ENCODE measurements at places on chromosomes 4 and X. TPM values are rescaled to one million over a fixed set of nuclear protein-coding genes. Genes with fewer than 3 reads are reported as not detected.

- no peak for DNase-seq
Measured at GRCh38 chr4:122997463-122998101, 75.2 kb upstream of the NUDT6 start.

GRCh38 chr4:170729236-170729635 lies 639.5 kb upstream of the AADAT start:
- no peak for DNase-seq

The TEX13B gene
- total RNA-seq, result not detected

DNA sequence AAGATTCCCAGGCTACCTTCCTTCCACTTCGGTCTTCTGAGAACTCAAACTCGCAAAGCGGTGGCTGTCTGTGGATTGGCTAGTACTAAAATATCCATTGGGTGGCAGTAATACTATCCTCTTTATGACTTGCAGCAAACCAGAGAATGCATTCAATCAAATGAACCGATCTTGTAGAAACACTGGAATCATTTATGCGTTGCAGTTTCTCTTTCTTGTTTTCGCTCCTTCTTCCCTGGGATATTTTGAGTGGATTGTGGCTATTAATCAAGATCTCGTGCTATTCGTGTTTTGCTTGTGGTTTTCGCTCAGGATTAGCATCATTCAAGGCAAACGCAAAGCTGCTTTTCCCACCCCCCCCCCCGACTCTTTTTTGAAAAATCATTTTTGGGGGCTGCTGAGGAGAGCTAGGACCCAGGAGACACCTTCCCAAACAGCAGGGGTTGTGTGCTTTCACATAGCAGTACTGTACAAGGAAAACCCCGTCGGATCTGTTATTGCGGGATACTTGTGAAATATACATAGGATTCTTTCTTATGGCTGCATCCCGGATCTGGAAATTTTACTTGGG lies at the start of gene IL1RAPL1:
IL1RAPL1 (plus strand) TSS at position 466 of the 571 bp plus-strand sequence.
- DNase-seq, result peak; percentile 85

The ARMCX2 gene
- 28.1 TPM for total RNA-seq

DNA sequence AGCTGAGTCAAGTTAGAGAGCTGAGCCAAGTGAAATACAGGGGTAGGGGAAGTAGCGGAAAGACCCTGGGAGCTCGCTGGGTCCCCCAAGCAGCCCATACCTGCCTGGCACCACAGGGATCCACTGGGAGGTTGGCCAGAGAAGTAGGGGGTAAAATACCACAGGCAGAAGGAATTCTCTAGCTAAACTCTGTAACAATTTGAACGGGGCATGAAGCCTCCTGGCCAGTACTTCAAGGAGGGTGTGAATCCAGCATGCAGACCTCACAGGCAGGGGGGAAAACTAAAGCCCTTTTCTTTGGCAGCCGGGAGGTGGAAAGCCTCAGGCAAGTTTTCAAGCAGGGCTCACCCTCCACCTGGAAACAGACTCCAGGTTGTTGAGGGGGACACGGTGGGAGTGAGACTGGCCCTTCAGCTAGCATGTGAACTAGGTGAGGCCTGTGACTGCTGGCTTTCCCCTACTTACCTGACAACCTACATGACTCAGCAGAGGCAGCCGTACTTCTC lies 3.7 kb upstream of the UGT2A1 start:
- no peak for DNase-seq

DNA sequence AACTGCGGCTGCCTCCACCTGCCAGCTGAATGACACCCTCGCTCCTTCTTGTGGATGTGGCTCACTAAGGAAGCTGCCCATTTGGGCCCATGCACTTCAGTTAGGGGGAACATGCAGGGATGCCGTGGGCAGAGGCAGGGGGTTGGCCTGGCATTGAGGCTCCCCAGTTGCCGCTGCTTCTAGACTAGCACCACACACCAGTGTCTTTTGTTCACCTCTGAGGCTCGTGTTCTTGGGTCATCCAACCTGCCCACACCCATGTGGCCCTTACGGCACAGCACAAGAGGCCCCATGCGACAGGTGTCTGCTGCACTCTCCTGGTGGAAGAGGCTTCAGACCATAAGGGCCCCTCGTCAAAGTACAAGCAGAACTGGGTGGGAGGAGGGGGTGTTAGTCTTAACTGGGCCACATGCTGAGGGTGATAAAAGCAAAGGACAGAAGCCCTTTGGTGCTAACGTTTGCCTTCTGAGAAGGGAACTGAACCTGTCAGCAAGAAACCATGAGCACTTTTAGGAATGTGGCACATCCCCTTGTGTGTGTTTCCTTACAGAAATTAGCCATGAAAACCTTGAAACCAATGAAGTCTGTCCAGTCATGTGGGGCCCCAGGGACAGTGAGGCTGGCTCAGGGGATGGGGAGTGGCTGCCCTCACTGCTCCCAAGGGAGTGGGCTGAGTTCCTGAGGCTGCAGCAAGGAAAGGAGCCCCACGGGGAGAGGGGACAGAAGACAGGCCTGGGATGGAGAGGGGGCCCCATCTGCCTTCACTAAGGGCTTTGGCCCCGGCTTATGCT lies 39.2 kb downstream of the MAP7D3 start:
- DNase-seq, result no peak

GRCh38 chr4:186416451-186417060 lies 138.8 kb downstream of the MTNR1A start:
- peak; percentile 65 for DNase-seq

The PAGE4 gene
- not detected for total RNA-seq

GRCh38 chrX:97109730-97110129 lies 226.0 kb downstream of the RPA4 start:
- no peak for DNase-seq

DNA sequence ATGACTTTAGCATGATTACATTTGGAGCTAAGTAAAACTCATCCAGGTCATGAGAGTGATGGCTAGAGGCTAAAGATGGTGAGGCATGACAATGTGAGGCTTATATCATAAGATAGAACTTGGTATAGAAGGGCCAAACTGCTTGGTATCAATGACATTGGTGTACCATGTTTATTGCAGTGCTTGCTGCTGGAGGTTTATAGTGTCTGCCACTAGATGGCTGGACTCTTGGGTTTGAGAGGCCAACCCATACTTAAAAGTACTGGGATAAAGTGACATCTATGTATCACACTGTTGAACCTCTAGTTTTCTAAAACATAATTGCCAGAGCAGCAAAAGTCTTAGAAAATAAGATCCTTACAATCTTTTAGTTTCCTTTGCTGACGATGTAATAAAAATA lies 83.0 kb upstream of the TACR3 start:
- no peak for DNase-seq

The CLDN22 gene
- total RNA-seq, result not detected

The CNGA1 gene
- not detected for total RNA-seq

GRCh38 chr4:118762730-118763477 lies 73.0 kb downstream of the SEC24D start:
- no peak for DNase-seq

GRCh38 chr4:83905952-83906351 lies 370.0 kb downstream of the GPAT3 start:
- DNase-seq, result peak; percentile 8

DNA sequence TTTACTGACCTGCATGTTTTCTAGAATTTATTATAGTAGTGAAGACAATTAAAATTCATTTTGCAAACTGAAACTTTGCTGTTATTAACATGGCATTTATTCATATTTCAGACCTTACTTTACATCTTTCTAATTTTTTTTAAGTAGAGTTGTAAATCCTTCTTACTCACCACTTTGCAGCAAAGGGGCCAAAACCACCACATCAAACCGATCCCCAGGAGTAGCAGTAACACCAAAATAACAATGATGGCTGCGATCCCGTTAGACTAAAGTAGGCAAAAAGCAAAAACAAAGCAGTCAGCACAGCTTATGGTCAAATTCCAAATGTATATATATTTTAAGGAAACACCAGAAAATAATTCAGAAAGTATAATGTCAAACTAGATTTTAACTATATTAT lies 64.7 kb downstream of the ANTXR2 start:
- DNase-seq, result no peak

DNA sequence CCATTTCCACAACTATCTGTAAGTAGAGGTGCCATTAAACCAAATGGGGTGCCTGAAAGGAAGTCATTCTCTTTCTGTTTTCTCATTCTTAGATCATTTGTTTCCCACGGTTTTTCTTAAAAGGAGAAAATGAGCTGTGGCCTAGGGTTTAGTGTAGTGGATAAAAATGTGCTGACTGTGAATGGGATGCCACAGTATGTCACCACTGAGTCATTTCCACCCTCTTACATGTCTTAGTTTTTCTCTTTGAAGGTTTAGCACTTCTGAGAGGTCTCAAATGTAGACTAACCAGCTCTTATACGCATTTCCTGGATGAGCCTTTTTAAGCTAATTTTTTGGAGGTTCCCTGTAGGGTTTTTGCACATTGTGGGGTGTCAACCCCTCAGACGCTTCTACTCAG lies 244.5 kb upstream of the SPANXN1 start:
- no peak for DNase-seq

The ZMAT1 gene
- total RNA-seq, result 1.6 TPM

DNA sequence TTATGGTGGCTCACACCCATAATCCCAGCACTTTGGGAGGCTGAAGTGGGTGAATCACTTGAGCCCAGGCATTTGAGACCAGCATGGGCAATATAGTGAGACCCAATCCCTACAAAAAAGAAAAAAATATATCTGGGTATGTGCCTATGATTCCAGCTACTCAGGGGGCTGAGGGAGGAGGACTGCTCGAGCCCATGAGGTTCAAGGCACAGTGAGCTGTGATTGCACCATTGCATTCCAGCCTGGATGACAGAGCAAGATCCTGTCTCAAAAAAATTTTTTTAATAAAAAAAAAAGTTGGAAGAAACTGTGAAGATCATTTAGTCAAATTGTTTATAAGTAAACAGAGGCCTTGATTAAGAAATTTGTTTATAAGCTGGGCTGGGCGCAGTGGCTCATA lies 39.7 kb downstream of the KLHL8 start:
- DNase-seq, result no peak

The GPR34 gene
- total RNA-seq, result not detected

The SPANXN3 gene
- total RNA-seq, result not detected

GRCh38 chrX:10112510-10112909 lies 44.3 kb upstream of the CLCN4 start:
- DNase-seq, result no peak

DNA sequence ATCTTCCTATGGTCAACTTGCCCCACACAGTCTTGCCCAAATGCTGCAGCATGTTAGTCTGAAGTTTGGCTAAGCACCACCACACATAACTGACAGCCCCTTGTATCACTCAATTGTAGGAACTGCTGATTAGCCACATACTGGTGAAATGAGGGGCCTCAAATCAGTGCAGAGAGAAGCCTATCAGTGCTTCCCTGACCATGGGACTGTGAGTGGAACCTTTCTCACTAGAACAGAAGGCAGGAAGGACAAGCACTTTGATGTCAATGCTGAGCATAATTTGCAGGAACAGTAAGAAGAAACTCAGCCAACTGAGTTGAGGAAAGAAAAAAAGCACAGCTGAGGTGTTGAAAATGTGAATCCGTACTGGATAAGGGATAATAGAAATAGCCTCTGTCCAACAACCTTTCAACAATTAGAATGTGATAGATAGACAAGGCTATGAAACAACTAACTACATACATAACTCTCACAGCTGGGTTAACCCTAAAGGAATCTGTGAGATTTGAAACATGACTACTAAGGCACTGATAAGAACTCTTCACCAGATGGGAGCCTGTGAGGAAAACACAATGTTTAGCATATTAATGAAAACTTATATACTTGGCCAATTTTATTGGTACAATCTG lies 136.6 kb upstream of the SH3RF1 start:
- DNase-seq, result no peak

- DNase-seq, result no peak
Measured at GRCh38 chr4:83772685-83773084, 236.8 kb downstream of the GPAT3 start.

- no peak for DNase-seq
Measured at GRCh38 chrX:103883533-103883932, 51.5 kb upstream of the RAB9B start.

DNA sequence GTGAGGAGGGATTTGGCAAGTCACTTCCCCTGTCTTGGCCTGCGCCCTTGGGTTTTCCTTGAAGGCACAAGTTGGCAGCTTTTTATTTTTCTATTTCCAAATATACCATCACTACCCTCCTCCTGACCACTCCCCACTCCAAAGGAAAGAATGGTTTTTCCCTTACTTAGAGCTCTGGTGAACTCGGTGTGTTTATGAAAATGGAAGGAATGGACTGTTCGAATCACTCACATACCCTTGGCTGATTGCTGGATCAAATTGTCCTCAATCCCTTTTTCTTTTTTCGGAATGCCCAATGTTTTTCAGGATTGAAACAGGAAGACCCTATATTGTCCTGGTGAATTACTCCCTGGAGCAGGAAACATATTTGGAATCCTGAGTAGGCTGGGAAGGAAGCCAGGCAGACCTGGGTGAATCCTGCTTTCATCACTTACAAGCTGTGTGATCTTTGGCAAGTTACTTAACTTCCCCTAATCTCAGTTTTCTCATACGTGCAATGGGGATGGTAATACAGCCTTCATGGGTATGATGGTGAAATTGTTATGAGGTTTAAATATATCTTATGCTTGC lies 70.7 kb downstream of the RTL5 start:
- DNase-seq, result peak; percentile 40
